Cerebellum (tissue), 4 donors: ENCODE measurements at places on chromosomes 16 and 17.

- no peak for DNase-seq
Measured at GRCh38 chr16:68644715-68645493, at the start of gene CDH3. Gene CDH3, plus strand, starts transcription at chr16:68645310. Its CDS starts 70 bp downstream, at chr16:68645380.

- no peak for DNase-seq
Measured at GRCh38 chr17:2755891-2756724, 6.7 kb upstream of the CCDC92B start.

GRCh38 chr16:8753416-8754054 lies 43.9 kb downstream of the TMEM186 start:
- no peak for DNase-seq

- DNase-seq: no peak
Measured at GRCh38 chr16:19804538-19805323, 79.9 kb downstream of the GPRC5B start.

DNA sequence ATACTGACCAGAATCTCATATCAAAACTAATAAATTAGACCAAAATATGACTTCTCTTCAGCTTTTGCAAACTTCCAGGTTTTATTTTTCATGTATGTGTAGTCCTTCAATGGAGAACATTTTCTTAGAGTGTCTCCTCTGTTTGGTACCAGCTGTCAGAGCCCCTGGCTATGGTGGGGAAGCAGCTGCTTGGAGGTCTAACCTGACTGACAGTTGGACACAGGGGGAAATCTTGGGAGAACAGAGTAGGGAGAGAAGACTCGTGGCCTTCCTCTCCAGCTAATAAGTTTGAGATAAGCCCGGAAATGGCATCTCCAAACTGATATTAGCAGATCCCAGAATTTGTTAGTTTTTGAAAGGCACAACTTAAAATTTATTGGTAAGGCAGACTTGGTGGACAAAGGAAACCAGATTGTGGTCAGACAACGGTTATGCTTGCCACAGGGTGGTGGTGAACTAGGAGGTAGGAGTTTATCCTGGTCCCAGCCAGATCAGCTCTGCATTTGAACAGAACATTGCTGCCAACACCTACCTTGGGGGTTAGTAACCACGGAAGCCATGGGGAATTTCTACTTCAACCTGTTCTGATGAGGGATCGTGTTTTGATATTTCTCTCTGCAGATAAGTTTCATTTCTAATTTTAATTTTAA lies 39.2 kb upstream of the IRX3 start:
- no peak for DNase-seq

GRCh38 chr17:56213031-56213430 lies 59.8 kb downstream of the ANKFN1 start:
- no peak for DNase-seq

- DNase-seq: peak; percentile 81
Measured at GRCh38 chr16:11224096-11224893, 31.7 kb downstream of the SOCS1 start.

DNA sequence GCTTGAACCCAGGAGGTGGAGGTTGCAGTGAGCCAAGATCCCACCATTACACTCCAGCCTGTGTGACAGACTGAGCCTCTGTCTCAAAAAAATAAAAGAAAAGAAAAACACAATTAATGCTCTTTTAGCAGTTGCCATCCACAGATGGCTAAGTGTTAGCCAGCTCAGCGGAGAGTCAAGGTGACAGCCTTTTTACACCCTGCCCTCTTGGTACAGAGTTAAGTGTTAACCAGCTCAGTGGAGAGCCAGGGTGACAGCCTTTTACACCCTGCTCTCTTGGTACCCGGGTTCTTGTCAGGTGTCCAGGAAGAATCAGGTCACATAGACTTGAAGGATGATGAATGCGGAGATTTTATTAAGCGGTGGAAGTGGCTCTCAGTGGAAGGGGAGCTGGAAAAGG lies 7.8 kb upstream of the CD300LF start:
- no peak for DNase-seq

- DNase-seq: no peak
Measured at GRCh38 chr16:3012828-3013420, at the start of gene CLDN9. Gene CLDN9, plus strand, starts transcription at chr16:3012923. Its CDS starts 440 bp downstream, at chr16:3013363.

DNA sequence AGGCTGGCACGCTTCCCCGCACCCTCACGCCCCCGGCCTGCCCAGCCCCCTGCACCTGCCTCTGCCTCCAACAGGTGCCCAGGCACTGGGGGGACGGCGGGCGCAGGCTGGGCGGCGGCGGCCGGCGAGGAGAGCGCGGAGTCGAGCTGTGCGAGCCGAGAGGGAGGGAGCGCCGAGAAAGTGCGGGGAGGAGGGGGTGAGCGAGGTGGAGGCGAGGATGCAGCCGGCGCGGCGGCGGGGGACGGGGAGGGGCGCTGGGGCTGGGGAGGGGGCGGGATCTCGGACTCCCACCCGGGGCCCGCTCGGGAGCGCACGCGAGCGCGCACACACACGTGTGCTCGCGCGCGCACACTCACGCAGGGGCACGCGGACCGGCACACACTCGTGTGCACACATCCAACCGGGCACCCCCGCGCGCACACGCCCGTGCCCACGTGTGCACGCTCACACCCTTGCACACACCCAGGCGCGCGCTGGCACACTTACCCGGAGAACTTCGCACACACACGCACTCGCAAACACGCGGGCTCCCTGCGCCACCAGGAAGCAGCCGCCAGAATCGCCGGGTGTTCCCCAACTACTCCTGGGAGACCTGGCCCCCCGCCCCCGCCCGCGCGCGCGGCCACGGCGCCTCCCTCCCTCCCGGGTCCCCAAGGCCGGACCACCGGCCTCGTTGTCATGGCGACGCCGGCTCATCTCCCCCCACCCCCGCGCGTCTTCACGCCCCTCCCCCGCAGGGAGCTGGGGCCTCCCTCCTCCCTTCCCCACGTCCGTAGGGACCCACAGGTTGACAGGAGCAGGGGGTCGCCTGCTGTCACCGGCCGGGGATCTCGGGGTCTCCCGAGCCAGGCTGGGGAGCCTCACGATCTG lies at the start of gene DOC2A:
TSS of gene DOC2A (minus strand) at position 184 of the 870 bp plus-strand sequence. CDS start 805 bp downstream, outside the sequence.
- peak; percentile 79 for DNase-seq

GRCh38 chr17:337453-337852 lies 15.2 kb downstream of the RPH3AL start:
- no peak for DNase-seq

GRCh38 chr16:10859020-10859419 lies 18.0 kb upstream of the CIITA start:
- no peak for DNase-seq

DNA sequence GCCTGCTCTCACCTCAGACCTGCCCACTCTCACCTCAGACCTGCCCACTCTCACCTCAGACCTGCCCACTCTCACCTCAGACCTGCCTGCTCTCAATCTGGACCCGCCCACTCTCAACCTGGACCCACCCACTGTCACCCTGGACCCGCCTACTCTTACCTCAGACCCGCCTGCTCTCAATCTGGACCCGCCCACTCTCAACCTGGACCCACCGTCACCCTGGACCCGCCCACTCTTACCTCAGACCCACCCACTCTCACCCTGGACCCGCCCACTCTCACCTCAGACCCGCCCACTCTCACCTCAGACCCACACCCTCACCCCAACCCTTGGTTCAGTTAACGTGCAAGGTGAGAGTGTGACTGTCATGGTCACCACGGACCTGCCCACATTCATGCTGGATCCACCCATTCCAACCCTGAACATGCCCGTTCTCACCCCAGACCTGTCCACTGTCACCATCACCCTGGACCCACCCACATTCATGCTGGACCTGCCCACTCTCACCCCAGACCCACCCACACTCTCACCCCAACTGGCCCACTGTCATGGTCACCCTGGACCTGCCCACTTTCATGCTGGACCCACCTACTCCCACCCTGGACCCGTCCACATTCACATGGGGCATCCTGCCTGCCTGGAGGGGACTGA lies 31.2 kb upstream of the ENPP7 start:
- DNase-seq: no peak

DNA sequence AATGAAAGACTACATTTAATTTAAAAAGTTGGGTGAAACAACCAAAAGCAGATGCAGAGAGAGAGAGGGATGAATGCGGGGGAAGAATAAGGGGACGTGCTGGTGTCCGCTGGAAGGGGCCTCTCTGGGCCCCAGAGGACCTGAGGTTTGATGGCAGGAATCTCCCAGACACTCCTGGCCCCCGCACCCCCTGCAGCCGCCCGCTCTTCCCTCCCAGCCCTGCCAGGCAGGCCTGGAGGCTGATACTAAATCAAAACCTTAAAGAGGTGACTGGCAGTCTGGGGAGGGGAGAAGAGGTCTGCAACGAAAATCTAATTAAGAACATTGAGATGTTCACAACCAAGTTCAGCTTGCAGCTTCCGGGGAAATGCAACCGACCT lies 2.4 kb downstream of the FOXL1 start:
- DNase-seq: no peak

- DNase-seq: no peak
Measured at GRCh38 chr16:58454856-58455255, 45.1 kb upstream of the NDRG4 start.

GRCh38 chr17:11900041-11900476 lies 97.2 kb downstream of the ZNF18 start:
- no peak for DNase-seq

- DNase-seq: no peak
Measured at GRCh38 chr16:53103811-53104210, 49.0 kb downstream of the CHD9 start.

- no peak for DNase-seq
Measured at GRCh38 chr17:951325-952132, 28.0 kb downstream of the NXN start.

- DNase-seq: no peak
Measured at GRCh38 chr17:40663252-40663651, 1.7 kb downstream of the KRT222 start.

- DNase-seq: no peak
Measured at GRCh38 chr16:83830769-83831455, 23.1 kb downstream of the HSBP1 start.

- DNase-seq: no peak
Measured at GRCh38 chr16:80015566-80015965, 415.0 kb upstream of the MAF start.

- DNase-seq: no peak
Measured at GRCh38 chr16:57609541-57610401, 18.7 kb upstream of the ADGRG1 start.

DNA sequence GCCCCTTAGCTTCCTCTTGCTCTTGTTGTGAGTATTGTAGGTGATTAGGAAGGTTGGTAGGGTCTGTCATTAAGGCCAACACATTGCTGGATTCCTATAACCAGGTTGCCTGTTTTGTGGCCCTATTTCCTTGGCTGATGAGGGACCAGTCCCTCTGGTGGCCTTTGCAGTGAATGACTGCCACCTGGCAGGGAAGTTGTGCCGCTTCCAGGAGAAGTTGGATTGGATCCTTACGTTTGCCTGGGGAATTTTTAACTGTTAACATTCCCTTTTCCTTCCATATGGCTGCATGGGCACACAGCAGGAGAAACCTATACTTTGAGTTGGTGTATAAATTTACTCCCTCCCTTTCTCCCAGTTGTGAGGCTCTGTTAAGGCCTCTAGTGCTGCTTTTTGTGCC lies 32.4 kb downstream of the LCMT1 start:
- peak; percentile 65 for DNase-seq

GRCh38 chr17:6255322-6255721 lies 179.6 kb downstream of the AIPL1 start:
- no peak for DNase-seq

DNA sequence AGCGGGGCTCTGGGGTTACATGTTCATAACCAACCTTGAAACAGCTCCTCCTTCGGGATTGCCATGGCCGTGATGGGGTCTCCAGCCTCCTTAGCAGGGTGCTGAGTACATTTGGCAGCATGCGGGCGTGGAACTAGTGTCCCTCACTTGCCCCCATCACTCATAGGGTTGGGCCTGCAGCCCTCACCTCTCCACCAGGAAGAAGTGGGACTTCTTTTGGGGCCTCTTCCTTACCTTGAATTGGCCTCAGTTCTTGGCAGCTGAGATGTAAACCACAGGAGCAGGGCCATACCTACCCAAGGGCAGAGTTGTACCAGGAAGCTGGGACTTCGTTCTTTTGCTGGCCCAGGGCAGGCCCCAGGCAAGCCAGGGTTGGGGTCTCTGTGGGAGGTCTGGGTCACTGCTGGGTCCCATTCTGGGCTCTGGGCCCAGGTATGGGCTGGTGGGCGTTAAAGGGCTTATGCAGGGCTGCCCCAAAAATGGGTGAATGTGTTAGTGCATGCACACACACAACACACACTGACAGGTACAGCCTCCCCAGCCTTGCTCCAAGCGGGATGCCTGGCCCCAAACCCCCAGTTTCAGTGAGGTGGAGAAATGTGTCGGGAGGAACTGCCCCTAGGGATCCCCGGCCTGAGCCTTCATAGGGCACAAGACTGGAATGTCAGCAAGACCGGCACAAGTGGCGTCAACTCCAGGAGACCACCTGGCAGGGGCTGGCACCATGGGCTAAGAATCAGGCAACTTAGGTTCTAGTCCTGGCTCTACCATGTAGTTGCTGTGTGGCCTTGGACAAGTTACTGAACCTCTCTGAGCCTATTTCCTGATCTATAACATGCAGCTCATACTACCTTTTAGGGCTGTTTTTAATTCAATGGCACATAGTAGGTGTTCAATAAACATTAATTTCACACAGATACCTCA lies 3.9 kb upstream of the KRT15 start:
- no peak for DNase-seq

- no peak for DNase-seq
Measured at GRCh38 chr17:17028059-17028877, 14.0 kb upstream of the MPRIP start.

- DNase-seq: no peak
Measured at GRCh38 chr17:1605681-1606351, 22.8 kb downstream of the SLC43A2 start.

GRCh38 chr17:46763416-46763815 lies 55.1 kb downstream of the WNT3 start:
- DNase-seq: no peak
